ENCODE measurements at places on chromosomes 7 and 10.

DNA sequence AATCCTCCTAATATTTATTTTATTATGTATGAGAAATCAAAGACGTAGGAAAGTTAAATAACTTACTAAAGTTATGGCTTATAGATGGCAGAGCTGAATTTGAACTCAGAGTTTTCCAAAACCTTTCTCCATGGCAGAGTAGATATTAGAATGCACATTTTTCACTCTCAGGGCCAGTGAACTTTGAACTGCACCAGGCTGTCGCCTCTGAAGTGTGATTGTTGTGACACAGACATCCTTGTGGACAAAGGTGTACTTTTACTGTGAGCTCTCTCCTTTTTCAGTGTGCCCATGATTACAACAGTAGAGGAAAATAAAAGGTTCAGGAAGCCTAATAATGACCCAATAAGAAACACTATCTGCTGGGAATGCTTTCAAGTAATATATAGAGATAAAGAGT, 29.1 kb downstream of the TES start:
- DNase-seq = no peak

GRCh38 chr10:105063796-105064195, 422.7 kb downstream of the SORCS3 start:
- DNase-seq = no peak

DNA sequence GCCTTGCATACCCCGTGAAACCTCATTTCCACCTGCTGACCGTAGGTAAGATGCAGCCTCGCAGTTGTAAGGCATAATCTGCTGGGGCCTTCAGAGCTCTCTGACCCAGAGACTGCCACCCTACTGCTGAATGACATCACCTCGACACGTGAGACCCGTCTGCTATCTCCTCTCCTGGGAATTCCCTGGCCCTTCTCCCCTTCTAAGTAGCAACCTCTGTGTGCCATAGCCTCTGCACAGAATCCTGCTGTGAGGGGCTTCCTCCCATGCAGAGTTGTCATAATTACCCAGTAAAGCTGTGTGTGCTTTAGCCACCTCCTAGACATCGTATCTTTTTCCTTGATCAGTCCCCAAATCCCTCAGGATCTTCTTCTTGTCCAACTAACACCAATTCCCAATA, 106.7 kb downstream of the CACNB2 start:
- DNase-seq = no peak

GRCh38 chr7:121401896-121402295, 5.8 kb upstream of the FAM3C start:
- DNase-seq = no peak

DNA sequence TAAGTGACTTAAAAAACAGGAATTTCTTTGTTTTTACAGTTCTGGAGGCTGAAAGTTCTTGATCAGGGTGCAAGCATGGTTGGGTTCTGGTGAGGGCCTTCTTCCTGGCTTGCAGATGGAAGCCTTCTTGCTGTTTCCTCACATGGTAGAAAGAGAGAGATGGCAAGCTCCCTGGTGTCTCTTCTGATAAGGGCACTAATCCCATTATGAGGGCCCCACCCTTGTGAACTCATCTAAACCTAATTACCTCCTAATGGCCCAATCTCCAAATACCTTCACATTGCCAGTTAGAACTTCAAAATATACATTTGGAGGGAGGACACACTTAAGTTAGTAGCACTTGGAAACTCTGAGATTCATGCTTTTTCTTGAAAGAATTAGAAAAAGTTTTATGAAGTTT, 314.4 kb upstream of the AOAH start:
- no peak for DNase-seq
